AG09319 (cell line): ENCODE measurements at places on chromosomes 5 and 9.

- DNase-seq: peak; percentile 12
Measured at GRCh38 chr9:38274800-38275199, 117.7 kb upstream of the ALDH1B1 start.

DNA sequence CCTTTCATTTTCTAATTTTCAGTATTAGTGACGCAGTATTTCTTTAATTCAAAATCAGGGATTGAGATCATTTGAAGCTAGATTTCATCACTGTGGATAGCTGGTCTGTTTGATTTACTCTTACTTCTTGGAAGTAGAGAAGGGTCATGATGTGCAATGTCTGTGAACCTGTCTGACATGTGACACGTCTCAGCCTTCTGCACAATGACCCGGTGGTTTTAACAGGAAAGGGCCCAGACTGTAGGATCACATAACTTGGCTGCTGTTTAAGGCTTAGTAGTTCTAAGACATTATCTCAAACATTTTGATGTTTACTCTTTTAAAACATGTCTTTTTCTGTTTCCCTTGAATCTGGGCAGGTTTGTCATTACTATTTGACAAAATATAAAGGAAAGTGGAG, 823.3 kb upstream of the NUDT12 start:
- no peak for DNase-seq

DNA sequence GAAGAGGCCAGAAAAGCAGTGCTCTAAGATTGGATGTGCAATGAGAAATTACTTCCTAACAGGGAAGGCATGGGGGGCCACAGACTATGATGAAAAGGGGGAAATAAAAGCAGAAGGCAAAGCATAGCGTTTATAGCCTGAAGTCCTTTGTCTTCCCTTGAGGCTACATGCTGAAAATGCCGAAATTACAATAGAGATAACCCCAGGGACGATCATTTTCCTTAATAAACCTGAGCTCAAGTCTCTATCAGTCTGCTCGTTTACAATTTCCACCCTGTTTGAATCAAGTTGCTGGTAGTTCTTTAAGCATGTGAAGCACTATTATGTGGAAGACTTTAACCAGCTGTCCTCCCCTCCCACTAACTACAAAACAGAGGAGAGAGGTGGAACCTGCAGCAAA, 60.4 kb downstream of the FREM1 start:
- no peak for DNase-seq

DNA sequence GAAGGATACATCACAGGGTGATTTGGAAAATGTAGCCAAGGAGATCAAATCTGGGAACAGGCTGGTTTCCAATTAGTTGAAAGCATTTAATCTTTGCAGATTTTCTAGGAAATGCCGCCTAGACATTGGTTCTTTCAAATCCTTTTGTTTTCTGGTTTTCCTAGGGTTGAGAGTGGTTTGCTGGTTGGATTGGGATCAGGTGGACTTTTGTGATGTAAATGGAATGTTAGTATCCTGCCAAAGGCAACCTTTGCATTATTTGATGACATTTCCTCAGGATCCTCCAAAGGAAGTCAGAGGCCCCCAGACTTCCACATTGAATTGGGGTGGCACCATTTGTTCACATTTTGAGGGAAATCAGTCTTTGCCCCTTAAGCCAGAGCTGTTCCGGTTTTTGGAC, 245.5 kb upstream of the RPS23 start:
- no peak for DNase-seq

GRCh38 chr5:58496488-58496887, 5.3 kb downstream of the GAPT start:
- DNase-seq: no peak

DNA sequence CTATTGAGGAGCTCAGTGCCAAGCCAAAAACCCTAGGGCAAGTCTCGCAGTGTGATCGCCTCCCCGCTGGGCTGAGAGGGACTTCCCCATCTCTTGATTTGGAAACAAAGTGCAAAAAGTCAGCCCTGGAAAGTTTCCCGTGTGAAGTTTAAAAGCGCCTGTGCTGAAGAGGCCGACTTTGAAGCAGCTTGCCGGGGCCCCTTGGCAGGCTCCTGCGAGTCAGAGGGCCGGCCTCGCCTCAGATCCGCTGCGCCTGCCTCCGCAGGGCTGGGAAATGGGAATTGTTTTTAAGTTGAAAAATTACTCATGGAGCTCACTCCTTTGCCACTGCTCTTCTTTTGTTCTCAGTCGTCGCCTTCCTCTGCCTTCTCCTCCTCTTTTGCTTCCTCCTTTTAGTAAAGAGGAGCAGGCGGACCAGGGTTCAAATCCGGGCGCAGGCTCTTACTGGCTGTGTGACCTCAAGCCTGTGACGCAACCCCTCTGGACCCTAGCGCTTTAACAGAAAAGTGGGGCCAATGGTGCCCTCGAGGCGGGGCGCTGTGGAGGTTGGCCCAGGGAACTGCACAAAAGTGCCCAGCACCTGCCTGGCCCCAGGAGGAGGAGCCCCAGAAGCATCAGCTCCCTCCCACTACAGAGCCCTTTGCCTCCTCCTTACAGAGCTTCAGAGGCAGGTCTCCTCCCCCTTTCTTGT, 14.7 kb upstream of the LHX2 start:
- no peak for DNase-seq

DNA sequence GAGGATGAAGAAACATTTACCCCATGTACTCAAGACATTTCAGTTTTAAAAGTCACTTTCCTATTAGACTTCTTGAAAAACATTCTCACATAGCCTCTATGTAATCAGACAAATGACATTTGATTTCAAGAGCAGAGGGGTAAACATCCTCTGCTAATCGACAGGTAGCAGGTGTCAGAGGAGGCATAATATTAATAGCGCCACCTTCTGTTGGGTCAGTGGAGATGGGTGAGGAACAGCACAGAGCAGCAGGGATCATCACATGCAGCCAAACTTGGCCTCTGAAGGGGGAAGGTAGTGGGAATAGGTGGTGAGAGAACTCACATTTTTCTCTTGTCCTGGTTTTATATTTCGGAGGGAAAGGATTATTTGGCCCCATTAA, 3.3 kb upstream of the LSM11 start:
- no peak for DNase-seq
